ENCODE measurements at places on chromosomes 13 and 19.

- DNase-seq: no peak
Measured at GRCh38 chr13:97239943-97240787, 18.0 kb downstream of the MBNL2 start.

- no peak for DNase-seq
Measured at GRCh38 chr13:111060237-111060919, 54.7 kb upstream of the ARHGEF7 start.

DNA sequence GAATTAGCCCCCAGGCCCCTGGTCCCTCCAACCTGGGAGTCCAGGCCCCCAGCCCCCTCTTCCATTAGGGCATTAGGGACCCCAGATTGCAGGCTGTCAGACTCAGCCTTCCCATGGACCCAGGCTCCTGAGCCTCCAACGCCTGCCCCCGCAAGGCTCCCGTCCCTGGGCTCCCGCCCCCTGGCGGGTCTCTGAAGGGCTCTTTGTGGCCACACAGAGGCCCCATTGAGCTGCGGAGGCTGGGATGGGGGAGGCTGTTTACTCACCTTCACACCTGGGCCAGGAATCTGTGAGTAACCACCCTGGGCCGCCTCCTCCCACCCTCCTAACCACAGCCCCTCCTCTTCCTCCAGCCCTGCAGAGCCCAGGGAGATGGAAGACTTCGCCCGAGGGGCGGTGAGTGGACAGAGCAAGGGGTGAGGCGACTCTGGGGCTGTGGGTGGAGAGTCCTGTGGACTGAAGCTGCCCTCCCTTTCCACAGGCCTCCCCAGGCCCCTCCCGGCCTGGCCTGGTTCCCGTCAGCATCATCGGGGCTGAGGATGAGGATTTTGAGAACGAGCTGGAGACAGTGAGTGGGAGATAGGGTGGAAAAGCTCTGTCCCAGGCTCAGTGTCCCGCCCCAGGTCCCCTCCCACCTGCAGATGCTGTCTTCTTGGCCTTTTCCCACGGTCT is 4.9 kb downstream of the ARHGEF1 start:
- no peak for DNase-seq

GRCh38 chr13:36910545-36910944 is 9.5 kb downstream of the SMAD9 start:
- DNase-seq: no peak
